ENCODE measurements at places on chromosomes 1 and 21.

DNA sequence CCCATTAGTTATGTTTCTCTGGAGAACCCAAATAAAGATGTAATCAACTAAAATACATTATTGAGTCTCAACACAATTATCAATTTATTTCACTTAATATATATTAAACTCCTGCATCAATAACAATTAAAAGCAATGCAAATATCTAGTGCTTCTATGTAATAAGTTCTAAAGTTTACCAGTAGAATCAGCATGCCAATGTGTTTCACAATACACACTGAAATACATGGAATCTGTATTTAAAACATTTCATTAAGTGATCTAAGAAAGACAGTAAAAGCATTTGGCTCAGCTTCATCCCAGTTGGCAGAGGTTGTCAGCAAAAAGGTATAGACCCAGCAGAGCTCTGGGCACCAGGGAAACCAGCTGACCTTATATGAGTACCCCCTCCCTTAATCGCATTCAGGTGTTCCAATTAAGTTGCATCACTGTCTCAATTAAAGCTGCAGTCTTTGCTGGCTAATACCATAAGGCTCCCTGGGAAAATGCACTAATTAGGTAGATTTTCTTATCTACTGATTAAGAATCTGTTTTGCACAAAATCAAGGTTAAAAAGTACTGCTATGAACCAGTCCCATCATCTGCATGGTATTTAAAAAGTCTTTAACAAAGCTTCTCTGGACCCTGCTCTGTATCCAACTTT is 63.1 kb downstream of the NIBAN1 start:
- no peak for DNase-seq

DNA sequence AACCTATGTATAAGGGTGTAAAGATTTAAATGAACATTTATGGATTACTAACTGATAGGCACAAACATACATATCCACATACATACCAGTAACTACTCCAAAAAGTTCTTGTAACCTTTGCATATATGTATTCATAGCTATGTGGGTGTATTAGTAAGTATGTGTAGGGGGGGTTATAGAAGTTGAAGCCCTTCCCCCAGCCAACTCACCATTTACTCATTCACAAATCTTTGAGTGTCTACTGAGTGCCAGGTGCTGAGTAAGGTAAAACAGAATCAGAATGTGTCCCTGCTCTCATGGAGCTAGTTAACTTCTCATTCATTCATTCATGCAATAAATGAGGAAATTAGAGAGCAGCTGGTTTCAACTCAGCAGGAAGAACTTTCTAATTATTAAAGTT is 1.3 kb downstream of the C1orf146 start:
- DNase-seq, result no peak

- DNase-seq, result no peak
Observed at GRCh38 chr1:151176514-151177045, 799 bp upstream of the TMOD4 start.

DNA sequence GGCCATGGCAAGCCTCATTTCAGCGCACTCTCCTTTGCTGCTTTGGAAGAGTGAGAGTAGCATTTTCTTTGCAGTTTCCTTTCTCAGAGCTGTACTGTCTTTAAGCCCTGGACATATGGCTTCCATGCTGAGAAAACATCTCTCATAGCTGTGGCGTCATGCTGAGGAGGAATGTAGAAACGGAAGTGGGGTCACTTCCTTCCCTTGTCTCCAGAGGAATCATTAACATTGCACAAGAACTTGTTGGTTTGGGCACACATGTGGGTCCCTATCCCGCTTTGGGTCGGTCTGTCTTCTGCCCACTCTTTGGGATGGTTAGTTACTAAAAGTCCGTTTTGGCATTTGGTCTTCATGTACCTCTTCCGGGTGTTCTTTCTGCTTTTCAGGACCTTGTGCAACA is 5.6 kb downstream of the MFN2 start:
- no peak for DNase-seq

DNA sequence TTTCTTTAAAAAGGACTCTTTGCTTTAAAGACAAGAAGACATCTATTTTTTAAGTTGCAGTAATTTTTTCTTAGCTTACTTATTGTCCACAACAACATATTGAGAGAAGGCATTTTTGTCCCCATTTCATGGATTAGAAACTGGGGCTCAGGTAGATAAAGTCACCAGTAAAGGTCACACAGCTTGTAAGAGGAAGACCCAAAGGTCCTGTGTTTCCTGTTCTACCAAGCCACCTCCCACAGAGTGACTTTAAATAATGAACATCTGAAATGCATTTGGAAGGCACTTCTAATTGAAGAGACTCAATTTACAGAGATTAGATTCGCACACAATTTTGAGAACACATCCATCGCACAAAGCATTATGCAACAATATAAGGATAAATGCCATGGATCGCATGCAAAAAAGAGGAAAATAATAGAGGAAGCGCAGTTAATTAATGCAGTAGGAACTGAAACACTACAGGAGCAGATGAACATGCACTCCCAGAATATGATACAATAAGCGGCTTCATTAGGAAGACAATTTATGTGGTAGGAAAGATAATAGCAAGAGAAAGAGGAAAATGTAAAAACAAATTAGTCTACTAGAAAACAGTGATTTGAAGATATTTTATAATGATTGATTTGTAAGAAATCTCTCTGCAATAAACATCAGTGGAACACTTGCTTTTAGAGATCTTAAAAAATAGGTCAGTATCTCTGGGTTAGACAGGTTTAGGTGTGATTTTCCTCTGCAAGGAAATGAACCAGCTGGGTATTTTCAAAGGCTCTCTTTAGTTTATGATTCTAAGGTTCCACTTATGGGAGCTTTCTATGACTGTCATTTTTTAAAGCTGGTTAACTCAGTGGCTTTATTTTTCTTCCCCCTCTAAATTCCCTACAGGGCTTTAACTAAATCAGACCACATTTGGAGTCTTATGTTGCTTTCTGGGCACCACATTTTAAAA is 27.1 kb upstream of the CD2 start:
- no peak for DNase-seq

- no peak for DNase-seq
Observed at GRCh38 chr1:203162403-203162802, 13.2 kb downstream of the MYBPH start.

GRCh38 chr1:151510020-151510405 is 1.2 kb upstream of the CGN start:
- DNase-seq, result no peak
